ENCODE measurements at places on chromosomes 4 and X.

DNA sequence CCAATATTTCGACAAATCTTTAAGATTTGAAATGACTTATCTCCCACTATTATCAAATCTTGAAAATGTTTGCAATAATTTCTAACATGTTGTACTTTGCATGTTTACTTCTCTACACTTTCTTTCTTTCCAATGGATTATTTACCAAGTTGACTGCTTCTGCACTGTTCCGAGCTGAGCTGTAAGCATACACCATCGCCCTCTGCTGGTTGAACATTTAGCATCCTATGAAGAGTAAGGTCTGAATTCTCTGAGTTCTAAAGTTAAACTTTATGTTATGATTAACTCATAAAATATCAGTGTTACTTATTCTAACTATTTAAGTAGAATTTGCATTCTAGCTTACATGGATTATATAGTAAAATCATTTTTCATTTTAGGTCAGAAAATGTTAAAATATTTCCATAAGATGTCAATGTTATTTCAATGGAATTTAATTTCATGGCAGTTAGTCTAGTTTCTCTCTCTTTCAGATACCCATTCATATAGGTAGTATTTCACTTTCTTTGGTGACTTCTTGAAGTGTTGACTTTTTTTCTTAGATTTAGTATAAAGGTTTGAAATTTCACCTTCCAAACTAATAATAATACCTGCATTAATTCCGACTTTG lies 137.4 kb downstream of the DKK2 start:
- DNase-seq, result no peak

DNA sequence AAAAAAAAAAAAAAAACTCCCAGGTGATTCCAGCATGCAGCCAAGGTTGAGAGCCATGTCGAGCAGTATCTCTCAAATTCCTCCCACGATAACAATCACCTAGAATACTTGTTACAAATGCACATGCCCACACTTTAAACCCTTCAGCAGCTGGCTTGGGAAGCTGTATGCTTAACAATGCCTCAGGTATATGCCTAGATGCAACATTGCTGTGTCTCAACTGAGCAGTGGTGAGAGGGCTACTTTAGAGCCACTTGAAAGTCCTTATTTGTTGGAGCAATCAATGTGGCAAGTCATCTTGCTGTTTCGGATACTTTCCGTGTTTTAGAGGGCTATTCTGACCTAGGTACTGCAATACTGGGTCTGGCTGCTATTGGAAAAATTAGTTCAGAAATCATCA lies 487.4 kb downstream of the INPP4B start:
- no peak for DNase-seq

DNA sequence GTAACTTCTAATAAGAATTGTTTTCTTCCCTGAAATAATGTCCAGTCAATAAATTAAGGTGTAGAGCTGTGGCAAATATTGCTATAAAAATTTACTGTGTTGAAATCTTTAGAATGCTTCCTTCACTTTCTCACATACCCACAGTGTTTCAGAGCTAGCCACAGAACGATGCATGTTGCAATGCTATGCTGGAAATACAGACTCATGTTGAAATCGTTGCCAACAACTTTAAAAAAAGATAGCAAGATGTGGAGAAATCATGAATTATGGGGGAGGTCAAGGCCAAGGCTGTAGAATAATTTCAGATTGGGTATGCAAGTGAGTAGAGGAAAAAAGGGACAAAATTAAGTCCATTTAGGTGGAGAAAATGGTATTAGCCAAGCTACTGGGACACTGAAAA lies 204.8 kb downstream of the VEGFC start:
- DNase-seq, result no peak

- DNase-seq, result no peak
These were observed 237 bp downstream of the ANKRD17 start for GRCh38 chr4:73258436-73258685.

DNA sequence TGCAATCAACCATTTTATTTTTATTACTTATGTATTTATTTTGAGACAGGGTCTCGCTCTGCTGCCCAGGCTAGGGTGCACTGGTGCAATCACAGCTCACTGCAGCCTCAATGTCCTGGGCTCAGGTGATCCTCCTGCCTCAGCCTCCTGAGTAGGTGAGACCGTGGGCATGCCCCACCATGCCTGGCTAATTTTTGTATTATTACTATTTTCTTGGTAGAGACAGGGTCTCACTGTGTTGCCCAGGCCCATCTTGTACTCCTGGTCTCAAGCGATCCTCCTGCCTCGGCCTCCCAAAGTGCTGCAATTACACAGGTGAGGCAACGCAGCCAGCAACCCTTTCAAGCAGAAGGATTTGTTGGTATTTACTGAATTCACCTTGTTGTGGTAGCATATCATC lies 60.3 kb upstream of the PPP2R3B start:
- DNase-seq, result no peak

DNA sequence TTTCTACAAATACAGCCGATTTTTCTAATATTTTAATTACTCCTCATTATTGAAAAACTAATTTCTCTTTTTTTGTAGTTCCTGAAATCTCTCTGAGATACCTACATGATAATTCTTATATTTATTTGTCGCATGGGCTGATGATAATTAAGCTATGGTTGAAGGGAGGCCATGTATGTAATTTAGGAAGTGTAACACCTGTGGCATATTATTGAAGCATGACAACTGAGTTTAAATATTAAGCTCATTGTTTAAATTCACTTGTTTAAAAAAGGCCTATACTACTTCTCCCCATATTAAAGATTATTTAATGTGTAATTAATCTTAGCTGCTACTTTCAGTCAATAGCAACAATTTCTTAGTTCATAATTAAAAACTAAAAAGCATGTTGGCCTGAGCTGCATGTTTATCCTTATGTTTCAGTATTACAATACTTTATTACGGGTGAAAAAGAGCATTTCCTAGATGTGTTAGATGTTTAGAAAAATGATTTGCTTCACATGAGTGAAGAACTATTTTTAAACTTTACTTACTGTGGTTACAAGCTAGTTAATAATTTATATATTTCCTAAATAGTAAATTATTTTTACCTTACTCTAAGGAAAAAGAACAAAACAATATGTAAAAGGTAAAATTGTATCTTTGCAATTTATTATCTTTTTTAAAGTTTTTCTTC lies 122.4 kb downstream of the RAP1GDS1 start:
- DNase-seq, result no peak

- no peak for DNase-seq
These were observed 17.9 kb upstream of the CXCL11 start for GRCh38 chr4:76053730-76054129.

DNA sequence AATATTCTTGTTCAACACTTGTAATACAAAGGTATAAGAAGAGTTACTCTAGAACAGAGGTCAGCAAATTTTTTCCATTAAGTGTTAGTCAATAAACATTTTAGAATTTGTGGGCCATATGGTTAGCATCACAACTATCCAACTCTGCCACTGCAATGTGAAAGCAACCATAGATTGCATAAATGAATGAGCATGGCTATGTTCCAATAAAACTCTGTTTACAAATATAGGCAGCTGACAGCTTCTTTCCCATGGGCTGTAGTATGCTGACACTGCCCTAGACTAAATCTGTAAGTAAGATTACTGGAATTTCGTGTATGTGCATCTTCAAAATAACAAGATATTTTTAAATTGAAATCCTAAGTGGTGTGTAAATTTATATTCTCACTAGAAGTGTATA lies 73.7 kb downstream of the GABRA2 start:
- DNase-seq, result no peak

- DNase-seq, result no peak
These were observed at the start of gene EVC2 for GRCh38 chr4:5708449-5709206. TSS of gene EVC2 (minus strand) at chr4:5708559. CDS start at chr4:5708513, 46 bp downstream.

GRCh38 chr4:11471618-11472017 lies 42.9 kb upstream of the HS3ST1 start:
- no peak for DNase-seq
